Mammary epithelial cell (primary cell): ENCODE measurements at places on chromosomes 1 and 21. TPM values are rescaled to one million over a fixed set of nuclear protein-coding genes. Genes with fewer than 3 reads are reported as not detected.

RIPPLY3 gene
- 0.34 TPM for polyA plus RNA-seq

SEC16B gene
- polyA plus RNA-seq: 0.99 TPM

EXO1 gene
- polyA plus RNA-seq: 11.0 TPM

OLIG2 gene
- not detected for polyA plus RNA-seq

FBXO2 gene
- polyA plus RNA-seq: 113 TPM

RNU1-1 gene
- polyA plus RNA-seq: not detected

OR14A16 gene
- polyA plus RNA-seq: not detected

TRIM67 gene
- not detected for polyA plus RNA-seq

TMEM240 gene
- polyA plus RNA-seq: 0.36 TPM

MIXL1 gene
- not detected for polyA plus RNA-seq

MMP23B gene
- polyA plus RNA-seq: not detected

OPTC gene
- polyA plus RNA-seq: not detected

COL24A1 gene
- polyA plus RNA-seq: not detected

TIE1 gene
- not detected for polyA plus RNA-seq

BCAR3 gene
- 123 TPM for polyA plus RNA-seq

C1orf159 gene
- 11.6 TPM for polyA plus RNA-seq

ICOSLG gene
- polyA plus RNA-seq: 3.3 TPM

PLEKHN1 gene
- 4.6 TPM for polyA plus RNA-seq

OLFML3 gene
- polyA plus RNA-seq: 0.73 TPM

CLDN17 gene
- not detected for polyA plus RNA-seq

CD101 gene
- polyA plus RNA-seq: 0.15 TPM

LRRC52 gene
- not detected for polyA plus RNA-seq
